Cardiac atrium fibroblast (primary cell): ENCODE measurements at places on chromosomes 4 and X. TPM values are rescaled to one million over a fixed set of nuclear protein-coding genes. Genes with fewer than 3 reads are reported as not detected.

The TBC1D9 gene
- total RNA-seq: 20.9 and 23.7 TPM in 2 replicates

The ARR3 gene
- total RNA-seq: not detected in 2 replicates

The IL21 gene
- not detected in 2 replicates for total RNA-seq

The SPATA18 gene
- 0.54 and 3.7 TPM in 2 replicates for total RNA-seq

The HS3ST1 gene
- total RNA-seq: 1.5 and 1.8 TPM in 2 replicates

The REPS2 gene
- 0.18 and 0.81 TPM in 2 replicates for total RNA-seq

The IBSP gene
- total RNA-seq: not detected in 2 replicates

The OTUD6A gene
- not detected in 2 replicates for total RNA-seq

The PGRMC1 gene
- 100 and 126 TPM in 2 replicates for total RNA-seq

The TMEM144 gene
- total RNA-seq: 1.4 and 7.5 TPM in 2 replicates

The GAGE2A gene
- not detected in 2 replicates for total RNA-seq
